AG10803 (cell line): ENCODE measurements at places on chromosomes 13 and 19.
A peak's percentile ranks its signal among the peaks of the same experiment; 100 is the strongest.

DNA sequence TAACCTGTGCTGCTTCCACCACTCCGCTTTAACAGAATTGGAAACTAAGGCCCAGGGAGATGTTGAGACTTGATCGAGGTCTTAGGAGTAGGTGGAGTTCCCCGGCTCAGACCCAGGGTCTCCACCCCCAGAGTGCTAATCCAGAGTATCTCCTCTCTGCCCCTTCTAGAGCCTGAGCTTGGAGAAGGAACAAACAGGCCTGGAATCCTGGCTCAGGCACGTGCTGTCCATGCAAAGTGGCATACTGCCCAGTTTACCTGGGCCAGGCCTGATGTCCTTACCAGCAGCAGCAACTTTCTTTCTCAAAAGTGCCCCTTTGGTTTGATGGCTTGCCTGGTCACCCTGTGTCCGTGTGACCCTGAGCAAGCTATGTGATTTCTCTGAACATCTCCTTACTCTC lies 3.7 kb downstream of the SYNGR4 start:
- no peak for DNase-seq

DNA sequence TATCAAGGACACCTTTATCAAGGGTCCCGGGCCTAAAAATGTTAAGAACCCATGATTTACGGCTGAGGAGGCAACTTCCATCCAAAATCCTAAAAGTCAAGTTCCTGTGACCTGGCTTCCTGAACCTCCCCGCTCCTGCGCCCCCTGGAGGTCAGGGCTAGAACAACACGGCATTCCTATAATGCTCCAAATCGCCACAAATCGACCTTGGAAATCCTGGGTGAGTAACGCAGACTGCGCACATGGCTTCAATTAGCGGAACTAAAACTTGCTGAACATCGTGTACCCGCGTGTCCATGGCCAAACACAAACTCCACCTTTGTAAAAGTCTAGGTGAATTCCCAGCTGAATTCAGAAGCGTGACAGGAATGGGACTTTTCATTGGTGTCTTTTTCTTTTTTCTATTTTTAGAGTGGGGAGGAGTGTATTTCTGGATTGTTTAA lies 4.3 kb upstream of the C5AR1 start:
- peak; percentile 95 for DNase-seq

- no peak for DNase-seq
Measured at GRCh38 chr19:5025027-5025426, 56.1 kb downstream of the KDM4B start.

DNA sequence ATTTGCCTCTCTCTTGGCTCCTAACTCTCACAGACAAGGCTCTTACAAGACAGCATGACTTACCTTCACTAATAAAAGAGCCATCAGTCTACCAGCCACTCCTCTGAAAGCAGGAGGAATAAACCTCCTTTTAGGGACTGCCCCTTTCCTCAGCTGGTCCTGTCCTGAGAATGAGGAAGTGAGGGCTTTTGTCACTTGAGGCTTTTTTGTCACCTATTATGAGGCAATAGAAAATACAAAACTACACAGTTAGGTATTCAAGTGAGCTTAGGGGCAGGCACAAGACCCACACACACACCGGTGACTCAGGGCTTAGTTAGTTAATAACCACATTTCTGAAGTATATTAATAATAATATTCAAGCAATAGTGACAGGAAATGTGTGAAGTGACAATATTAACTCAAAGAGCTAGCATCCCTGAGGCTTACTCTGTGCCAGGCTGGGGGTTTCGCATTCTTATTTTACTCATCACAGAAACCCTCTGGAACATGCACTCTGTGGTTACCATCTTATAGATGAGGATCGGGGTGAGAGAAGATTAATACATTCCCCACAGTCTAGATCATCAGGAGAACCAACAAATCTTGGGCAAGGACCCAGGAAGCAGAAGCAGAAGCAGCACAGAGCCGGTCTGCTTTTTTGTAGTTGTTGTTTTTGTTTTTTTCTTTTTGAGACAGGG lies 379.9 kb downstream of the LIG4 start:
- peak; percentile 65 for DNase-seq

GRCh38 chr19:54662730-54663129 lies at the start of gene LILRB4:
Gene LILRB4, plus strand, starts transcription at chr19:54662985. Its CDS starts 49 bp downstream, at chr19:54663034.
- DNase-seq: no peak
